Skeletal muscle cell (primary cell): ENCODE measurements at places on chromosomes 12 and 14.

DNA sequence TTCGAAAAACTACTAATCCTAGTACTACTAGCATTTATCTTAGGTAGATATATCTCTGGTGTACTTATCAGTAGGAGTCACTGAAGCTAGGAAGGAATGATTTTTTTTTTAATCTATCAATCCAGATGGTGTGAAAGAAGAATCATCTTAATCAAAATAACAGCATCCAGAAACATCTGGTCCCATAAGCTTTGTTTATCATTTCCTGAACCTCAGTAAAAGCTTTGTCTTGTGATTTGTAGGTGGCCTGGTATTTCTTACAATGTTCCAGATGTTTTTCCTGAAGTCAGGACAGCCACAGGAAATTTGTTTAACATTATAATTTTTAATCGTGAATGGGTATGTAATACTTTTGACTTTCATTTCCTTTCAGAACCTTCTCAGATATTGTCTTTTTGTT lies 28.0 kb upstream of the LUM start:
- no peak for DNase-seq

DNA sequence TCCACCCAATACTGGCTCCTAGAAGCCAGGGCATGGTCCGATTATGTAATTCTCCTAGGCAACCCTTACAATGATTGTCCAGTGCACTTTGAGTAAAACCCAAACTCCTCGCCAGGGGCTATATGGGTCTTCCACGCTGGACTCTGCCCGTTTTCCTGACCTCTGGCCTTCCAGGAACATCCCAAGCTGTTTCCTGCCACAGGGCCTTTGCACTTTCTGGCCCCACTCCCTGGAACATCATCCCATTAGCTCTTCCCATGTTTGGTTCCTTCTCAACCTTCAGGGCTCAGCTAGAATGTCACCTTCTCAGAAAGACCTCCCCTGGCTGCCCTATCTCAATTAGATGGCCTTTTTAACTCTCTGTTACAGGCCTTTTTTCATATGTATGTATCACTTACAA lies 85.4 kb downstream of the IRF2BPL start:
- no peak for DNase-seq

DNA sequence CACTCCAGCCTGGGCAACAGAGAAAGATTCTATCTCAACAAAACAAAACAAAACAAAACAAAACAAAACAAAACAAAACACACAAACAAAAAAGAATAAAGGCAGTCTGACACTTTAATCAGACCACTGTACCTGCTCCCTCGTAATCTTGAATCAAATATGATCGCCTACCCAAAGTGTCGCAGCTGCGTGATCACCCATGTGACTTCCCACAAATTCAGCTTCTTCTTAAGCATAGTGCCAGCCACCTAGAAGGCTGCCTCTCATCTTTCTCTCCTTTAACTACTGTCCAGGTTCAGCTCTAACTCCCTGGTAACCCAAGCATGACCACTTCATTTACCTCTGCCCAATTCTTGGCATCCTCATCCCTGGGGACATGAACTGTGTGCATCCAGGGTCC lies 37.4 kb downstream of the FMNL3 start:
- no peak for DNase-seq

- no peak for DNase-seq
Measured at GRCh38 chr14:71952381-71953363, 20.4 kb downstream of the RGS6 start.

GRCh38 chr14:41606282-41606531 lies 469 bp upstream of the LRFN5 start:
- DNase-seq = no peak

DNA sequence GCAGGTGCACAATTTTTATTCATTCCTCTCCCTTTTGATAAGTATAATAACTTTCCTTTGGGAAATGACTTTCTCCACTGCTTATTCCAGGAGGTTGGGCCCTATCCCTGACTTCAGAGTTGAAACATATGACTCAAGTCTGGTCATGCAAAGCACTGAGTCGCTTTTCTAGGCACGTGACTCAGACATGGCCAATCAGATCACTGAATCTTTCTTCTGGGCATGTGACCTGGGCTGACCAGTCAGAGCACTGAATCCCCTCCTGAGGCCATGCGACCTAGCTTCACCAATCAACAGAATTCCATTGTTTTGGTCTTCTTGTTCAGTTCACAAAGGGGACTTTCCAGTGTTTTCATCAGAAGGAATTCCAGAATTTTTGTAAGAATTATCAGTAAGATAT lies 377.1 kb upstream of the KITLG start:
- no peak for DNase-seq
